ENCODE measurements at places on chromosomes 13 and 19.
A peak's percentile ranks its signal among the peaks of the same experiment; 100 is the strongest.

DNA sequence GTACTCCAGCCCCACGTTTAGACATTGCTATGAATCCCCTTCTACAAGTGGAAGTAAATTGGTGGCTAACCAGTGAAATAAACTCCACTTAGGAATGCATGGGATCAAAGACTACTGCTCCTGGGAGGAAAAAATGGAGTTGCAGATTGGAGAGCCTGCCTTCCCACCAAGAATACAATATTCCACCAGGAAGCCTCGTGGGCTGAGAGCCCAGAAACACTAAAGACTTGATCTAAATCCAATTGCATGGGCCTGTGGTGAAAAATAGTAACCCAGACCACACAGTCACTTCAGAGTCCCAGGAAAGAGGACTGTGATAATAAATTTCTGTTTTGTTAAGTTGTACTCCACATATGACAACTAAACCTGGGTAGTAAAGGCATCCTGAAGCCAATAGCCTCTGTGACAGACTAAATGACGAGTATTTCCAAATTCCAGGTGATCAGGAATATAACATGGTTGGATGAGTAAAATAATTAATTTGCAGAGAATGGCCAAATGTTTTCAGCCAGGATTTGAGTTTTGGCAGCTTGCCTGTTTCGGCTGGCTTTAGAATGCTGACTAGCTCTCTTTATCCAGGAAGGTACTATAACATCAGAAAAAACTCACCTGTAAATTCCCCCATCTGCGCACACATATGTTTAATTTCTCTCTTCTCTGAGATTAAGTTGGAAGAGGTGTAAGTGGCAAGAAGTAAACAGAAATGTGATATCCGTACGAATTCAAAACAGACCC lies 480.3 kb downstream of the LIG4 start:
- no peak for DNase-seq

- no peak for DNase-seq
Measured at GRCh38 chr19:2271234-2272103, 10.5 kb downstream of the PEAK3 start.

DNA sequence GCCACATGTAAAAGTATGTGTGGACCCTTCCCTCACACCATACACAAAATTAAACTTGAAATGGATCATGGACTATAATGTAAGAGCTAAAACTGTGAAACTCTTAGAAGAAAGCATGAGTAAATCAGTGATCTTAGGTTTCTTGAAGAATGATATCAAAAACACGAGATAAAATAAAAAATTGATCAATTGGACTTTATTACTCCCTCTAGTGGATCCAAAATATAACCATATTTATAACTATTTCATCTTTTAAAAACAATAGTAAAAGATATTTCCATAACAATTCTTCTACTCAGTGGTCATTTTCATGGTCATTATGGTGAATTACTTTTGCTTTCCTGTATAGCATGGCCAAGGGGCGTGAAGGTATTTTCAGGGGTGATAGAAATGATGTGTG lies 174.6 kb upstream of the LSM14A start:
- DNase-seq: no peak

GRCh38 chr19:397321-397720 lies 11.6 kb downstream of the C2CD4C start:
- DNase-seq: no peak

DNA sequence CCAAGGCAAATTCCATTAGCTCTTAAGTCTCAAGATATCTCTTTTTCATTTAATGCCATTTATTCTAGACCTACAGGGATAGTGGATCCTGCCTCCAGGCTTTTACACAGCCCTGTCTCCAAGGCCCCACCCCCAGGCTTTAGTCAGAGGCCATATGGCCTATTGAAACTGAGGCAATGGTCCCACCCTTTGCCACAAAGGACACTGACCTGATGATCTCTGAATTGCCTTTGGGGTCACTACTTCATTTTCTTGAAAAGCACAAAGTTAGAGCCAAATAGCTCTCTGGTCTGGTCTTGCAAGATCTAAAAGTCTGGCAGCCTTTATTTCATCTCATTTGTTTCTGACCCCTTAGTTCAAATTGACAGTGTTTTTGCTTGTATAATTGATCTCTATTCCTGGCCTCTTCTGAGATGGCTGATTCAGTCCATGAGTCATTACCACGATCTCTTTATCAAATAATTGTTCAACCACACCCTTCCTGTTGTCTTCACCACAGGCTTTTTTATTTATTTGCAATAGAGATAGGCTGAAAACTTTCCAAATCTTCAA lies 209.8 kb downstream of the FGF14 start:
- DNase-seq: no peak

GRCh38 chr13:20702530-20702914 lies 977 bp upstream of the IL17D start:
- DNase-seq: no peak

- DNase-seq: peak; percentile 55
Measured at GRCh38 chr19:55647732-55648584, at the start of gene CCDC106. Gene CCDC106, plus strand, starts transcription at chr19:55648212. Its CDS starts 835 bp downstream, at chr19:55649047.

DNA sequence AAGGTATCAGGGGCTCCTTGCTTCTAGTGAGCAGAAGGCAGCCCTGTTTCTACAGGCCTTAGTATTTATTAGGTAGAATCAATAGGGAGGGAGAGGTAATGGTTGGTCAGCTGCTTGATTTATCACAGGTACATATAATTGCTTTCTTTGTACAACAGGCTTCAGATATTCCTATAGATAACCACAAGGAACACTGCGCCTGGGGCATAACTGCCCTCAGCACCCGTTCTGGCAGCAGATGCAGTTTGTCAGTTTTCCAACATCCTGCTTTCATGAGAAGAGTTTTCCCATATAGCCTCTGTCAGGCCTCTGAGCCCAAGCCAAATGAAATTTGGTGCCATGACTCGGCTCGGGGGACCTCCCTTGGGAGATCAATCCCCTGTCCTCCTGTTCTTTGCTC lies 12.4 kb upstream of the ZNF486 start:
- no peak for DNase-seq

DNA sequence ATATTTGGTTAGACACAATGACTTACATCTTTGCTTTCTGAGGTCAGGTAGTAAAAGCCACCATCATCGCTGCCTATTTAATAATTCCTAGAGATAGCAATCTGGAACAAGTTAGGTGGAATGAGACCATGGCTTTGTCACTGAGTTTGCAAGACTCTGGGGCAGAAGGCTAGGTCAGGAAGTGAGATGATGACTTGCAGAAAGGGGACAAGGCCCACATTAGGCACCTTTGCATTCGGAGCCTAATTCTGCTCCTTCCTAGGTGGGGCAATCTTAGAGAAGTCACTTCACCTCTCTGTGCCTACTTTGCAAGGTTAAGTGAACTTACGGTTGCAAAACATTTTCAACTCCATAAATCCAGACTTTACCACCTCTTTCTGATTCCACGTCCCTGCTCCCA lies 10.3 kb downstream of the EDDM13 start:
- no peak for DNase-seq

DNA sequence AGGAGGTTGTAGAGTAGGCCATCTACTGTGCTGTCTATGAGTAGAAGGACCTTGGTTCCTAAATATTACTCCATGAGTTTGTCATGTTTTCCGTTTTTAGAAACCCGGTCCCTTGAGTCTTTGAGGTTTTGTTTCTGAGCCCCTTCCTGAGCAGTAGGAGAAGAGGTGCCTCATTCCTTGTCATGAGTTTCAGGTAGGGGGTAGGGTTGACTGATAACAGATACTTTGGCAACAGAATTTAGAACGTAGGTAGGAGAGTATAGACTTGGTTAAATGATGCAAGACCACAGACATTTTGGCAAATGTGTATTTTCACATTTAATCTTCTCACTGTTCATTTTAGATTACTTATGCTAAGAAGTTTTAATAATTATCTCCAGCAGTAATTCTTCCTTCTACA lies 24.6 kb downstream of the LMO7 start:
- no peak for DNase-seq

DNA sequence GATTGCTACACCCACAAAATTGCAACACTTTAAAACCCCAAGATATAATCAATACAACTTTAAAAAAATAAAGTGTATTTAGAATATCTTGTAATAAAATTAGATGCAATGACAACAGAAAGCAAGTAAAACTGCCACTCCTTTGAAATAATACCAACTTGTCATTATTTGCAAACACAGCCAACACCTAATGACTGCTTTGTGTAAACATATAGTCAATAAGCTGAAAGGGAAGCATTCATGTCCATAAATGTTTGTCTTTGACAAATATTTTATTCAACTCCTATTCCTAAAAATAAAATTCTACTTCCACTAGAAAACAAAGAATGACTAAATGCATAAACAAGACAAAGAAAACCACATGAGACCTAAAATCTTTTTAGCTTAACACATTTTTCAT lies 6.6 kb downstream of the SMAD9 start:
- DNase-seq: no peak

DNA sequence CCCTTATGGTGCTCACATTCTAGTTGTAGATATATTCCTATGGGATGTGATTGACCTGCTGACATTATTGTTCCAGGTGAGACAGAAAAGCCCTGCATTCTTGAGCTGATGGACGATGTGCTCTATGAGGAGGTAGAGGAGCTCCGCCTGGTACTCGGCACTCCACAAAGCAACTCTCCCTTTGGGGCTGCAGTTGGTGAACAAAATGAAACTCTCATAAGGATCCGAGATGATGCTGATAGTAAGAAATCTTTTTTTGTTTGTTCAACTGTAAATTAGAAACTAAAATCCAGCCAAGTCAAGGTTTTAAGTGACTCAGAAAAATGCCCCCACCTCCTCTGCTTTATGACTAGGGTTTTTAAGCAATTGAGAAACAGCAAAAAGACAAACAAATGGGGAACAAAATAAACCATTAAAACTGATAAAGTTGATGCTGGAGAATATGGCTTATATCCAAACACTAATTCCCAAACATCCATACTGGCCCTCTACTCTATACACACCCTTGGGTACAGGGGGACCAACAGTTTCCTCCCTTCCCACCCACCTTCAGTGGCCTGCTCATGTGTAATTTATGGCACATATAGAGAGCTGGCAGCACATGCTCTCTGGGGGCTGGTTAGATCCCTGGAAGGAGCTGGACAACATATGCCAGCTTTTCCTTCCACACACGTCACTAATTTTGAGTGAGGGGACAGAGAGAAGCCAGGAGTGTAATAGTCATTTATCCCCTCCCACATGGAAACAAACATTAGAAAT lies 139.6 kb downstream of the STOML3 start:
- no peak for DNase-seq

GRCh38 chr13:63731896-63732295 lies 2316.2 kb upstream of the PCDH20 start:
- no peak for DNase-seq

- DNase-seq: no peak
Measured at GRCh38 chr19:3771000-3771905, 775 bp downstream of the RAX2 start.

DNA sequence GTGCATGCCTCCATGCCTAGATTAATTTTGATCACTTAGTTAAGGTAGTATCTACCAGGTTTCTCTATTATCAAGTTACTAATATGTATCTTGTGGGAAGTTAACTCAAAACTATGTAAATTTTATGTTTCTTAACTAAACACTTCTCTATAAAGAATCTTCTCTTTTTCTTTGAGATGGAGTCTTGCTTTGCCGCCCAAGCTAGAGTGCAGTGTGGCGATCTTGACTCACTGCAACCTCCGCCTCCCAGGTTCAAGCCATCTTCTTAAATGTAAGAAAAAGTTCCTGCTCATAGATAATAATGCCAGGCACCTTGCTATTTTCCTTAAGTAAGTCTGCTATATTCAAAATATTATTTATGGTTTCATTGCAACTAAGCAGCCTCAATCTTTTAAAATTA lies 58.4 kb downstream of the ELF1 start:
- DNase-seq: no peak

- no peak for DNase-seq
Measured at GRCh38 chr19:35260694-35261304, 8.0 kb upstream of the USF2 start.

- DNase-seq: no peak
Measured at GRCh38 chr19:13014101-13014920, 19.0 kb downstream of the NFIX start.

- DNase-seq: peak; percentile 53
Measured at GRCh38 chr13:78978381-78978998, 319.5 kb upstream of the OBI1 start.

DNA sequence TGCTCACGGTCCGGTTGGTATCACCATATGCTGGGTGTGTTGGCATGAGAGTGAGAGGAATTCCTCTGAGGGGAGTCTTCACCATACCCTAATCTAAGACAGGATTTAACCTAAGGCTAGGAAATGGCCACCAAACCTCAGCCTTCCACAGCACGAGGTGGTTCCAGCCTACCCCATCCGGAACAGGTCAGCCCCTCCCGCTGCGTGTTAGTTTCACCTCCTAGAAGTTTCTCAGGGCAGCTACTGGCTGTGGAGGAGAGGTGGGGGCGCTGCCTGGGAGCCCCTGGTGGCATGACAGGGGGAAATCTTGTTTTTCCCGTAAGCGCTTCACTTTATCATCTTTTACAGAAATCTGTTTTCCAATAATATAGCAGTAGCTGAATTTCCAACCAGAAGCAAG lies 55.1 kb downstream of the RGCC start:
- DNase-seq: no peak

GRCh38 chr13:35791184-35791851 lies 314.8 kb upstream of the MAB21L1 start:
- DNase-seq: no peak

All from NCI-H187 (cell line).